Stimulated activated CD8-positive, alpha-beta memory T cell treated with anti-CD3 and anti-CD28 coated beads, Interleukin-15, amount 100 ng/mL, for 24 hours (primary cell): ENCODE measurements at places on chromosomes 6 and 20.

GRCh38 chr20:14522595-14522994, 185.2 kb upstream of the FLRT3 start:
- DNase-seq, result no peak

GRCh38 chr6:29496961-29497360, 9.2 kb upstream of the MAS1L start:
- no peak for DNase-seq

DNA sequence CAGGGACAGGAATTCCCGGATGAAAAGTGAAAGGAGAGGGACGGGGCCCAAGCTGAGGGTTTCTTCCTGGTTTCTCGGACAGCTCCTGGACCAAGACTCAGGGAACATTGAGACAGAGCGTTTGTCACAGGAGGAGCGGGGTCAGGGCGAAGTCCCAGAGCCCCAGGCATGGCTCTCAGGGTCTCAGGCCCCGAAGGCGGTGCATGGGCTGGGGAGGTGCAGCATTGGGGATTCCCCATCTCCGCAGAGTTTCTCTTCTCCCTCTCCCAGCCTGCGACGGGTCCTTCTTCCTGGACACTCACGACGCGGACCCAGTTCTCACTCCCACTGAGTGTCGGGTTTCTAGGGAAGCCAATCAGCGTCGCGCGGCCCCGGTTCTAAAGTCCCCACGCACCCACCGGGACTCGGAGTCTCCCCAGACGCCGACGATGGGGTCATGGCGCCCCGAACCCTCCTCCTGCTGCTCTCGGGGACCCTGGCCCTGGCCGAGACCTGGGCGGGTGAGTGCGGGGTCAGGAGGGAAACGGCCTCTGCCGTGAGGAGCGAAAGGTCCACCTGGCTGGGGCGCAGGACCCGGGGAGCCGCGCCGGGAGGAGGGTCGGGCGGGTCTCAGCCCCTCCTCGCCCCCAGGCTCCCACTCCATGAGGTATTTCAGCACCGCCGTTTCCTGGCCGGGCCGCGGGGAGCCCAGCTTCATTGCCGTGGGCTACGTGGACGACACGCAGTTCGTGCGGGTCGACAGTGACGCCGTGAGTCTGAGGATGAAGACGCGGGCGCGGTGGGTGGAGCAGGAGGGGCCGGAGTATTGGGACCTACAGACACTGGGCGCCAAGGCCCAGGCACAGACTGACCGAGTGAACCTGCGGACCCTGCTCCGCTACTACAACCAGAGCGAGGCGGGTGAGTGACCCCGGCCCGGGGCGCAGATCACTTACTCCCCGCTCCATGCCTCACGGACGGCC, 54.6 kb upstream of the POLR1H start:
- no peak for DNase-seq

GRCh38 chr6:157271911-157272310, 51.4 kb downstream of the TMEM242 start:
- DNase-seq, result no peak

DNA sequence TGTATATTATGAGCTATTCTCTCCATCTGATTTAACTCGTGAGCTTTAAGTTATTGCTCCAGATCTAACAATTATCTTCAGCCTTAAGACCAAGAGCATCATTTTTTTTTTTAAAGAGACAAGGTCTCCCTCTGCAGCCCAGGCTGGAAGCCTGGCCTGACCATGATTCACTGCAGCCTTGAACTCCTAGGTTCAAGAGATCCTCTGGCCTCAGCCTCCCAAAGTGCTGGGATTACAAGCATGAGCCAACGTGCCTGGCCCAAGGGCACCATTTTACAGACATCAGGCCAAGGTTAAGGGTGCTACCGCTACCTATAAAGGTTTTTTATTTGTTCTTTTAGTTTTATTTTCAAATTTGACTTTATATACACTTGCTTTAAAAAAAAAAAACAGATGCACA, 2.3 kb downstream of the SUPT3H start:
- no peak for DNase-seq

DNA sequence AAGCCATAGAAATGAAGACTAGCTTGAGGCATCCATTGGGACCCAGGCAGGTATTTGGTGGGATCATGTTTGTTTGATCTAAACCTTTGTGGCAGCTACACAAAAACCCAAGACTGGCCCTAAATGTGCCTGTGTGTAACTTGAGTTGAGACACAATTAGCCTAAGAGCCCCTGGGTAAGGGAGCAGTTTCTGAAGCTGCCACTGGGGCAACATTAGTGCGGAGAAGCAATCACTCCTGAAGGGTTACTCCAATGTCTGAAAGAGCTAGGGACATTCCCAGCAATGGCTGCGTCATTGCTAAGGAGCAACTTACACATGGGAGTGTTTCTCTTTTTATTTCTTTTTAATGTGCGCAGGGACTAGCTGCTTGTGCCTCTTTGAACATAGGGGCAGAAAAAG, 67.9 kb upstream of the EEF1E1 start:
- DNase-seq, result no peak

GRCh38 chr6:133203344-133203697, 37.8 kb upstream of the EYA4 start:
- no peak for DNase-seq
